Activated naive CD4-positive, alpha-beta T cell (primary cell): ENCODE measurements at places on chromosomes 12 and 14.

GRCh38 chr12:54624315-54625279 lies 10.1 kb downstream of the LACRT start:
- no peak for DNase-seq

DNA sequence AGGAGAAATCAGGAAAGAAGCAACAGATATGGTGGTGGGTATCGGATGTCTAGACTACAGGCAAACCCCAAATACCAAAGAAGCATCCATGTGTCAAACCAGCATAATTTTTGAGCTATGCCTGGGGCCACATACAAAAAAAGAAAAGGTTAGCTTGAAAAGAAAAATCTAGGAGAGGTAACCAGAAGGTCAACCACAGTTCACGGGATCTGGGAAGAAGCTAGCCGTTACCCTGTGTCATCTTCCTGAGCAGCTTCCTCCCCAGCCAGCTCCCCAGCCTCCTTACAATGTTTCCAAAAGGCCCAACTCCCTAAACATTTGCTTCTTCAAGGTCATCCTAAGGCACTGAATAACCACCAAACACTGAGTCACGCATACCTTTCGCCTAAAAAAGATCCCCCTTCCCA lies 3.1 kb downstream of the SINHCAF start:
- DNase-seq, result no peak

DNA sequence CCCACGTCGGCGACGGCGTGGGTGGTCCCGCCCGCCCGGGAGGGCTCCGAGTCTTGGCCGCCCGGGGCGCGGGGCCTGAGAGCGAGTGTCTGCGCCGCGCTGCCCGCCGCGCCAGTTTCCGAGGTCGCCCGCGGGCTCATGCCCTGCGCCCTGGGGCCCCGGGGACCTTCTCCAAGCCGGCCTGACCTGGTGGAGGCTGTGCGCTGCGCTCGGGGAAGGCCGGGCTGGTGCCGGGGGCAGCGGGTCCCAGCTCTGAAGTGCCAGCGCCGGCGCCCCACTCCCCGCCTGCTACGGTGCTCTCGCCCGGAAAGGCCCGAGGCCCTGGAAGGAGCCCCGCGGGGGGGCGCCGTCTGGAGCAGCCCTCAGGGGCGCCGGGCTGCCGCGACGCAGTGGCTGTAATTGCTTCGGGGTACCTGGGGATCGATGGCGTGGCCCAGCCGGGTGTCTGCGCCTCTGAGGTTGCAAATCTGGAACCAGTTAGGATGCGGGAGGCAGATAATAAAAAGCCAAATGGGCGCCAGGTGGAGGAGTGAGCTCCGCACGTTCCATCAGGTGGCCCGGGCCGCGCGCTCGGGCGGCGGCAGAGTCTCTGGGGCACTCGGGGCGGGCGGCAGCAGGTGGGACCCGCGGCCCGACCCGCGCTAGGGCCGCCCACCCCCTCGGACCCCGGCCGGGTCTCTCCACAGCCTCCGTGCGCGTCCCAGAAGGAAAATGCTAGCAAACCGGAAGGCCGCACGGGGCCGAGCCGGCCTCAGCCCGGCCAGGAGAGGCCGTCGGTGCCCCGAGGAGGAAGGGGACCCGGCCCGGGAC lies 102.3 kb upstream of the DIO3 start:
- no peak for DNase-seq

DNA sequence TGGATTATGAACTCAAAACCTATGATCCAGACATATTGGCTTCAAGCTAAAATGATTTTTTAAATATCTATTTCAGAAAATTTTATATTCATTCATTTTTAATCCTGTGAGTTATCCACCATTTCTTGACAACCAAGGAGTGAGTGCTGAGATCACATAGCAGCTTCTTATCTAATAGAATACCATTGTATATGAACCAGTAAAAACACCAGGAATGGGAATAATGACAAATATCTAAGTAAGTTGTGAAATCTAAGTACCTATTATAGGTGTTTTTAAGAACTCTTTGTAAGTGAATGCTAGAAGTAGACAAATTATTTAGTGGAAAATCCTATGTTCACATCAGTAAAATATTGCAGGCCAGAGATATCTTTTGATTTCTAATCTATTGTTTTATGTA lies 8.2 kb downstream of the LUM start:
- no peak for DNase-seq

DNA sequence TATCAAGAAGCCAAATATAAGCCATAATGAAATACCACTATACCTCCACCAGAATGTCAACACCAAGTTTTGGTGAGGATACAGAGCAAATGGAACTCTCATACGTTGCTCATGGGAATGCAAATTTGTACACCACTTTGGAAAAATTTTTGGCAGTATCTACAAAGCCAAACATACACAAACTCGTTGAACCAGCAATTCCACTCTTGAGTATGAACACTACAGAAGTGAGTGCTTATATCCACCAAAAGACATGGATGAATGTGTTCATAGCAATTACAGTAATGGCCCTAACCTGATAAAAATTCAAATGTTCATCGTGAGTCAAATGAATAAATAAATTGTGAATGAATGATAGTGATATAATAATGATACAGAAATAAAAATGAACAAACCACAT lies 24.8 kb downstream of the C12orf71 start:
- no peak for DNase-seq
